ENCODE measurements at places on chromosomes 4 and X.

DNA sequence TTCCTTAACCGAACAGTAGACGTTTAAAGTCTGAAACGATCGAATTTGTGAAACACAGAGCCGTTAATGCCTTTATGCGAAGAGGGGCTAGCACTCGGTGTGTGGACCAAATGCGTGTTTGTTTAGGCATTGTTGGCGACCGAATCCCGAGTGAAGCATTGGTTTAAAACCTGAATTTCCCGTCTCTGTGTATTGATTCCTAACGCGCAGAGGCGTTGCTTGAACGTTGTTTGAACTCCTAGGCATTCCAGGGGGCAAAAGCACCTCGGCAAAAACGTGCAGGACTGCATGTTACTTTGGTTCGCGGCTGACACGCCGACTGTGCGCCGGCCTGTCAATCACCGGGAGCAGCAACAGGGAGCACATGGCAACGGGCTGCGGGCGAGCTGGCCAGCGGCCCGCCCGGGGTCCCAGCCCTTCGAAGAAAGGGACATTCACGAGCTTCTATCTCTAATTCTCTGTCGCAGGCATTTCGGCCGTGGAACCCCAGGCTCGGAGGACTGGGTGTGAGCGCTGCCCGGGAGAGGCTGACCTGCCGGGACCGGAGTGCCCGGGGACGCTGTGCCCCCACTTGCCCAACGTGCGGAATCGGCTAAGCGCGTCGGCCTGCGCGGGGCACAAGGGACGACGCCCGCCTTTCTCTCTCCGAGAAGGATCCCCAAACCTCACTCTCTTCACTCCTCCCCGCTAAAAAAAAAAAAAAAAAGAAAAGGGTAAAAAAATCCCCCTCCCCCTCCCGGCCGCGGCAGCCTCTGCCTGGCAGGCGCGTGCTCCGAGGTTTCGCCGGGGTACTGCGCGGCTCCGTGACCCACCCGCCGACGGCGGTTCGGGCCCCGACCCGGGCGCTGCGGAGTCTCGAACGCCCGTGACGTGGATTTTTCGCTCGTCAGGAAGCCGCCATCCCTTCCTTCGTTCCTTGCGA, 810 bp downstream of the SPRY1 start:
- ATAC-seq: peak; percentile 13

- ATAC-seq: peak; percentile 42
Observed at GRCh38 chr4:7539659-7540058, 104.9 kb upstream of the PSAPL1 start.

DNA sequence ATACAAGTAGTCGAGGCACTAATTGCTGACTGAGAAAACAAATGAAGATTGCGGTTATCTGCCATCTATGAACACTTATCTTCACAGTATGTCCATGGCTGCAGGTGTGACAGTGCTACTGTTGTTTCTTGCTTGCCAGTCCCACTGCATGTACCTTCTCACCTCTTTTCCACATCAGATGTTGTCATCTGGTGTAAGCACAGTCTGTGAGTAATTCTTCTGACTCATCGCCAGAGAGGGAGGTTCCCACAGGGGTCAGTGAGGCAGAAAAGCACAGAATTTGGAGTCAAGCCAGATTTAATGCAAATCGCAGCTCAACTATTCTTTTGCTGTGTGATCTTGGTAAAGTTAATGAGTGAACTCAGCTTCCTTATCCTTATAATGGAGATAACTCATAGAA, 144.4 kb downstream of the GLRA2 start:
- ATAC-seq: peak; percentile 94

- no peak for ATAC-seq
Observed at GRCh38 chr4:174526731-174527130, 4.4 kb upstream of the HPGD start.

- ATAC-seq: no peak
Observed at GRCh38 chrX:15848576-15848975, 6.0 kb downstream of the AP1S2 start.

DNA sequence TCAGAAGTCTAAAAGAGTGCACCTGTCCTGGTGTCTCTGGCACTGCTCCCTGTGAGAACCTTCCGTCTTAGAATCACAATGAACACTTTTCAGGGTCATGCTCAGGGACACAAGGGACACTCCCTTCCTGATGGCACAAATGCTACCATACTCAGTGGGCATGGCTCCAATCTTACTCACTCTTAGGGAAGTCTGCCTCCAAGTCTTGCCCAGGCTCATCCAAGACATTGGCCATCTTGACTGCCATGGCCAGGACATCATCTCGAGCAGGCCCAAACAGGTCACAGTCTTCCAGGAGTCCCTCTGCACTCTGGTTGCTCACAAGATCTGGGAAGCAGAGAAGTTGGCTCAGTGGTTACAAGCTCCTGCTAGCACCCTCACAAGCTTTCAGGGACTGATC, 8.8 kb downstream of the ZMYM3 start:
- no peak for ATAC-seq

DNA sequence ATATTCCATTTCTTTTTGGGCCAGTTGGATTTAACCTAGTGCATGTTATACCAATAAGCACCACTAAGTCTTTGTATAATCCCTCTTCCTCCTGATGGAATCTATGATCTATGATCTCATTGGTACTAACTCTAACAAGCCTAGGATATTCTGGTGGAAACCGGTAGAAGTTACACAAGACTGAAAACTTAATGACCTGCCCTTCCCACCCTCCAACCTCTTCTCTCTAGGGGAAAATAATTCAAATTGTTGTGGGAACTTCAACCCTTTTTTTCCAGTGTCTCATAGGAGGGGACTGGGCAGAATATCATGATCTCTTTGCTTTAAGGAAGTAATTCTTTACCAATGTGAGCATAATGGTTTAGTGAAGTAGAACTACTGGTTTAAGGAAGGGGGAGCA, 289.5 kb upstream of the BOD1L1 start:
- ATAC-seq: no peak

- peak; percentile 40 for ATAC-seq
Observed at GRCh38 chrX:331151-331824, 12.7 kb upstream of the GTPBP6 start.

GRCh38 chr4:183515411-183515810, 10.6 kb downstream of the ING2 start:
- no peak for ATAC-seq

GRCh38 chrX:16786791-16787735, 797 bp downstream of the TXLNG start:
- peak; percentile 42 for ATAC-seq

All from stimulated activated memory B cell treated with anti-CD40 and anti-IgM and Interleukin-4, amounts not matched to agents 10 μg/mL and 1 μg/mL and 100 μg/mL, for 72 hours (primary cell).